ENCODE measurements at places on chromosomes 13 and 19.
A peak's percentile ranks its signal among the peaks of the same experiment; 100 is the strongest.

- no peak for DNase-seq
These were observed 10.7 kb upstream of the KATNAL1 start for GRCh38 chr13:30318026-30318425.

- no peak for DNase-seq
These were observed 25.2 kb upstream of the SIAH3 start for GRCh38 chr13:45876781-45877180.

DNA sequence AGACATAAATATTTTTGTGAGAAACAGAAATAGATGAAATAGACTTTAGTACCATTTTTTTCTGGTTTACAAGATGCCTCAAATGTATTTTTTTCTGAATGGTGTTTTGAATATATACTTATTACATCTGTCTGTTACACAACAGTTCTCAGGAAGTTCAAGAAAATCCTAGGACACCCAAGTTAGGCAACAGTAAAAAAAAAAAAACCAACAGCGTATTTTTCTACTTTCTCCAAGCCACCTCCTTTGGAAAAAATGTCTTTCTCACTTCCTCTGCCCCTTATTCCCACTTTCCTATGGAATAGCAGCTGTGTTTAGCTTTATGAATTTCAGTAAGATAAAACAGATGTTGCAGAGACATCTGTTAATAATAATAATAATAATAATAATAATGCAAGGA lies 489.6 kb upstream of the KLF12 start:
- no peak for DNase-seq

GRCh38 chr19:7729211-7729610 lies 2.7 kb downstream of the CLEC4G start:
- DNase-seq, result no peak

GRCh38 chr19:1363599-1363998 lies 20.1 kb upstream of the NDUFS7 start:
- no peak for DNase-seq

DNA sequence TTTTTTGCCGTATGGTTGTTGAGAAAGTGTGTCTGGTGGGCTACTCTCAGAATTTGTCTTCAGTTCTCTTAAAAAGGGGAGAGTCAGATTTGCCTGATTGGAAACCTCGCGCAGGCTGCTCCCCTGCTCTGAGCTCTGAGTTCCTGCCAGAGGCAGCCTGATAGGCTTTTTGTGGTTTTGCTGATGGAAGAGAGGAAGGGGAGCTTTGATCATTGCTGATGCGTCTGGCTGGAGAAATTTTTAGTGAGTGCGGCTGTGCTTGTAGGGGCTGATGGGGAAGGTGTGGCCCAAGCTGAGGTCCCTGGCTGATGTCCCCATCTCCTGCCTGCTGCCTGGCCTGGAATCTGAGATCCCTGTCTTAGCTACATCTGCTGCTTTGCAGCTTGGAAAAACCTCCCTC lies 2.8 kb downstream of the CHST8 start:
- DNase-seq, result no peak

GRCh38 chr13:66430269-66430668 lies 799.9 kb downstream of the PCDH9 start:
- no peak for DNase-seq

DNA sequence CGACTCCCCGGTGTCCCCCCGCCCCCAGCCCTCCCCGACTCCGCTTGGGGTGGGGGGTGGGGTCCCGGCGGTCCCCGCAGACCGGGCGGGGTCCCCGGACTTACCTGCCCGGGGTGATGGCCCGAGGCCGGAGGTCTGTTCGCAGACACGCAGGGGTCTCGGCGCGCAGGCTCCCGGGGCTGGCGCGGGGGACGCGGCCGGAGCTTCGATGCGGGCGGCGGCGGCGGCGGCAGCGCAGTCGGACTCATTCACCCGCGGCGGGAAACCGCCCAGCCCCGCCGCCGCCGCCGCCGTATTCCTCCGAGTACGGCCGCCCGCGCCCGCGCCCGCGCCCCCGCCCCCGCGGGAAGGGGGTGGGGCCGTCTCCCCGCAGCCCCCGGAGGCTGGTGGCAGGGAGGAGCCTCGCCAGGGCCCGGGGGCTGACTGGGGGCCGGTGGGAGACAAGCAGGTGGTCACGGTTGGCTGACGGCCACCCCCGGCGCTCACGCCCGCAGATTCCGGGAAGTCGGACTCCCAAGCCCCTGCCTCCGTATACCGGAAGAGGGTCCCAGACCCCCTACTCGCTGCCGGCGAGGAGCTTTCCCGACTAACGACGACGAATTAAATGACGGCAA lies at the start of gene C2CD4C:
Gene C2CD4C (minus strand): TSS at position 246 of the 614 bp plus-strand sequence. CDS start 786 bp downstream, outside the sequence.
- DNase-seq, result no peak

GRCh38 chr19:29467824-29468401 lies 57.9 kb upstream of the VSTM2B start:
- peak; percentile 1 for DNase-seq

DNA sequence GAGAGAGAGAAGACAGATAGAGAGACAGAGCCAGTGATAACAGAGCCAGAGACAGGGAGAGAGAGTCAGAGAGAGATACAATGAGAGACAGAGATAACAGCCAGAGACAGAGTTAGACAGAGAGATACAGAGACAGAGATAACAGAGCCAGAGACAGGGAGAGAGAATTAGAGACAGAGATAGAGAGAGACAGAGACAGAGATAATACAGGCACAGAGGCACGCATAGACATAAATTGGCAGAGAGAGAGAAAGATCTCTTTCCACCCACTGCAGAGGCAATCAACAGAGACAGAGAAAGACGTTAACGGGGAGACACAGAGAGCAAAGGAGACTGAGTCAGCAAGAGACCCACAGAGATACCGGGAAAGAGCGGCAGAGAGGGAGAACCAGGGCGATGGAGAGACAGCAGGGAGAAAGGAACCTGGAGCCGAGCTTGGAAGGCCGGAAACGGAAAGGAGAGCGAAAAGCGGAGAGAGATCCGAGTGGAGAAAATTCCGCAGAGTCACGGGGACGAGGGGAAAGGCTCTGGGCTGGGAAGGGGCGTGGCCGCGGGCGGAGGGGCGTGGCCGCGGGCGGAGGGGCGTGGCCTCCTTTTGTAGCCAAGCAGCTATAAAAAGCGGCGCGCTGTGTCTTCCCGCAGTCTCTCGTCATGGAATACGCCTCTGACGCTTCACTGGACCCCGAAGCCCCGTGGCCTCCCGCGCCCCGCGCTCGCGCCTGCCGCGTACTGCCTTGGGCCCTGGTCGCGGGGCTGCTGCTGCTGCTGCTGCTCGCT lies at the start of gene TNFSF9:
Gene TNFSF9 (plus strand): TSS at position 641 of the 777 bp plus-strand sequence. CDS start 11 bp downstream, at position 652.
- peak; percentile 78 for DNase-seq

DNA sequence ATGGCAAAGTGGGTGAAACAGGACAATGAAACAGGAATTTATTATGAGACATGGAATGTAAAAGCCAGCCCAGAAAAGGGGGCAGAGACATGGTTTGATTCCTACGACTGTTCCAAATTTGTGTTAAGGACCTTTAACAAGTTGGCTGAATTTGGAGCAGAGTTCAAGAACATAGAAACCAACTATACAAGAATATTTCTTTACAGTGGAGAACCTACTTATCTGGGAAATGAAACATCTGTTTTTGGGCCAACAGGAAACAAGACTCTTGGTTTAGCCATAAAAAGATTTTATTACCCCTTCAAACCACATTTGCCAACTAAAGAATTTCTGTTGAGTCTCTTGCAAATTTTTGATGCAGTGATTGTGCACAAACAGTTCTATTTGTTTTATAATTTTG lies 8.6 kb downstream of the CLN5 start:
- no peak for DNase-seq

GRCh38 chr13:111288276-111288675 lies 32.2 kb upstream of the TEX29 start:
- DNase-seq, result no peak

DNA sequence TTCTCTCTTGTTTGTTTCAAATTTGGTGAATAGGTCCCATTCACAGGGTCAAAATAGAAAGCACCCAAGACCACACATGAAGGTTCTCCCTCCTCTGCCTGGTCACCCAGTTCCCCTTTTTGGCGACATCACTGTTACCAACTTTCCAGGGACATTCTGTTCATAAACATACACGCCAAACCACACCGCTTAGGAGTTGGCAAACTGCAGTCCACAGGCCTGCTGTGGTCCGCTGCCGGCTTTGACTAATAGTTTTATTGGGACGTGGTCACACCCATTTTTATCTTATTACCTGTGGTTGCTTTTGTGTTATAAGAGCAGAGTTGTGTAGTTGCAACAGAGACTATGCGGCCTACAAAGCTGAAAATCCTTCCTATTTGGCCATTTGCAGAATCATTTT lies 24.2 kb downstream of the UHRF1 start:
- DNase-seq, result no peak
